ENCODE measurements at places on chromosomes 1 and 21. TPM values are rescaled to one million over a fixed set of nuclear protein-coding genes. Genes with fewer than 3 reads are reported as not detected.

The ATP5IF1 gene
- 468 TPM for polyA plus RNA-seq

The MSH4 gene
- polyA plus RNA-seq = not detected

The SYDE2 gene
- 3.9 TPM for polyA plus RNA-seq

DNA sequence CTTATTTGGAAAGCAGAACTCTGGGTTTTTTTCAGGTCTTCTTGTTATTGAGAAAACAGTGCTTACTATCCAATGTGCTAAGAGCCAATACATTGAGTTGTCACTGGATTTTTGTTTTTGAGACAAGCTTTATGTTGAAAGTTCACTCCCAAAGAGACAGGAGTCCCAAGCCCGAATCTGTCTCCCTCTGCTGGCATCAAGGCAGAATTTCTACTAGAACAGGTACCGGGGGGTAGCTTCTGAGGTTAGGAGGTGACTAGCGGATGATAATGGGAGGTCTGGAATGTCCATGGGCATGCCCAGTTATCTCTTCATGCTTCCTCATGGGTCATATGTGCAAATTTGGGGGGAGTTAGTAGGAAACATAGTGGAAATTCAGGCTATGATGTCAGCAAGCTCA lies 25.1 kb downstream of the ZNF124 start:
- no peak for DNase-seq

DNA sequence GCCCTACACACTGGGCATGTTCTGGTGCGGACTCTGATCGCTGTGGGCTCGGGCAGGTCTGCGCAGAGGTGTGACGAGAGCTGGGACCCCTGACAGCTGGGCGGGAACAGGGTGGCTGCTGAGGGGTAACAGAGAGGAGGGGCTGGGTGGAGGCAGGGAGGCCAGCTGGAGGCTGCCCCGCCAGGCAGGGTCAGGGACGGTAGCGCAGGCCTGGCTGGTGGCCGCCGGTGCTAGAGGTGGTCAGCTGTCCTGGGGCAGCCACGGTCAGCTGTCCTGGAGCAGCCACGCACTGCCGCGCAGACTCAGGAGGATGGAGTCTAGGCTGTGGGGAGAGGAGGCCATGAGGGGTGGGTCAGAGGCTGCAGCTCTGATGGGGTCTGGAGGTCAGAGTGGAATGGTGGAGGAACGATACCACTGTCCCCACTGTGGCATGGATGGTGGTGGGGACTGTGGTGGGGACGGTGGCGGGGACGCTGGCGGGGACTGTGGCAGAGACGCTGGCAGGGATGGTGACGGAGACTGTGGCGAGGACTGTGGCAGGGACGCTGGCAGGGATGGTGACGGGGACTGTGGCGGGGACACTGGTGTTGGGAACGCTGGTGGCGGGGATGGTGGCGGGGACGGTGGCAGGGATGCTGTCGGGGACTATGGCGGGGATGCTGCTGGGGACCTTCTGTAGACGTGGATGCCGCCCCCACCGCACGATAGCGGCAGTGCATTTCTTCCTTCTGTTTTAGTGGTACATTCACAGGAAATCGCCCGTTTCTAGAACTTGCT lies 21.3 kb upstream of the LRRC3 start:
- no peak for DNase-seq

DNA sequence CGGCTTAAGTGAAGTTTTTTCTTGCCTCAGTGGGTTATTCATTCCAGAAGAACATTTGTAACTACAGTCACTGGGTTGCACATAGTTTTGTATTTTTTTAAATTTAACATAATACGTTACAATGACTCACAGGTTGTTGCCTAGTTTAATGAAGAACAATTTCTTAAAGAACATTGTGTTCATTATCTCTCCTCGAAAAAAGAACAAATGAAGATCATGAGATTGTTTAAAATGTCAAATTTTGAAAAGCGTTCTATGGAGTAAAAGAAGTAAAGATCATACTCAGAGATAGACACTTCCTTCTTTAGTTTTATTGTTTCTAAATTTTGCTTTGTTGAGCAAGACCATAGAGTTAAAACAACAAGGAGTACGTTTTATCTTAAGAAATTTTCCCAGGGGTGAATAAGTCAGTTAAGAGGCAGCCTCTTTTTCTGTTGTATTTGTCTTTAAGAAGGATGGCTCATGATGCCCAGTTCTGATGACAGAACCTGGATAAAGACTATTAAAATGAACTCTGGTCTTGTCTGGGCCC lies 10.5 kb upstream of the SLAMF1 start:
- no peak for DNase-seq

- no peak for DNase-seq
These were observed 18.1 kb upstream of the ZBTB8A start for GRCh38 chr1:32521165-32521564.

- no peak for DNase-seq
These were observed 15.7 kb upstream of the PHC2 start for GRCh38 chr1:33446590-33446989.

- DNase-seq = no peak
These were observed 38.7 kb downstream of the ELF3 start for GRCh38 chr1:202049129-202049528.

The CDCA8 gene
- polyA plus RNA-seq = 0.40 TPM

DNA sequence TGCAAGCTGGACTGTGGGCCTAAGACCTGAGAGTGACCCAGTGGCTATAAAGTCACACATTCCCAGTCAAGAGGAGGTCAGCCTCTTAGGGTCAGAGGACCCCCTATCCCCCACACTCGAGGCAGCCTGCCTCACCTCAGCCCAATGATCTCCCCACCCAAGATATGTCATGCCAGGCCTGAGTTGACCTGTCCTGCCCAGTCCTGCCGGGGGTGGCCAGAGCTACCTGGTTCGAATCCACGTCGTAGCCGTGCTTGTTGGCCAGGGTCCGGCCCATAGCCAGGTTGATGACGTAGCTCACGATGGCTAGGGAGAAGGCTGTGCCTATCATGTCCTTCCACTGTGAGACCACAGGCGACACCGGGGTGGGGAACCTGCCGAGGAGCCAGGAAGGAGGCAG lies 15.6 kb downstream of the SLC26A9 start:
- DNase-seq = no peak

Data from naive thymus-derived CD8-positive, alpha-beta T cell (primary cell).